Activated T-helper 2 cell treated with anti-CD3 and anti-CD28 coated beads, Interferon-gamma antibody, Interleukin-2, Interleukin-4, amounts not matched to agents 10 μg/mL and 5 μg/mL and 100 μg/mL, durations not matched to agents 14 hours and 24 hours and 36 hours (primary cell): ENCODE measurements at places on chromosomes 4 and X. TPM values are rescaled to one million over a fixed set of nuclear protein-coding genes. Genes with fewer than 3 reads are reported as not detected.
A peak's percentile ranks its signal among the peaks of the same experiment; 100 is the strongest.

GRCh38 chr4:51840781-51841180, 2.2 kb upstream of the DCUN1D4 start:
- no peak for DNase-seq
- no peak overlapping the region for H3K4me3 ChIP-seq
- no peaks in the 10 kb centered on the region for H3K27me3 ChIP-seq
- H3K36me3 ChIP-seq = peaks cover 6% of the 10 kb centered on the region

- H3K4me1 ChIP-seq = no peaks in the 10 kb centered on the region
- H3K27me3 ChIP-seq = no peaks in the 10 kb centered on the region
- H3K27ac ChIP-seq = no peak overlapping the region
- no peak for DNase-seq
Observed at GRCh38 chr4:181594188-181594587, 649.0 kb upstream of the TENM3 start.

The UGT2B17 gene
- not detected in 2 replicates for total RNA-seq

DNA sequence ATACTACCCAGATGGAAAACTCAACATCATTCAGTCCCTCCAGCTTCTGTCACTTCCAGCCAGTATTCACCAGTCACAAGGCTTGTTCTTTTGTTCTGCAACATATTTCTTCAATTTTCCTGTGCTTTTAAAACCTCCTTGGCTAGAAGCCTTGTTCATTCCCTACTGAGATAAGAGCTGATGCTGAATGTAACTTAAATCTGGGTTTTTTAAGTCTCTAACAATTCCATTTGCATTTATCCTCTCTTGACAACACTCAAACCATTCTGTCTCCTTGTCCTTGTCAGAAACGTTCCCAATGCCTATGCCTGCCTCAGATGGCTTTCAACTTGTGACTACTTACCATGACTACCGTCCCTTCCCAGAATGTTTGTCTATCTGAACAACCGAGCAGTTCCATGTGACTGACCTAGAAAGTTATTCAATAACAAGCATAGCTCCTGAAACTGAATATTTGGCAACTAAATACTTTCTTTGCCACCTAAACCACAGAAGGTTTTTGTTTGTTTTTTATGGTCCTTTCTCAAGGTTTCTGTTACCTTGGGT, 682.9 kb upstream of the GALNTL6 start:
- H3K4me1 ChIP-seq = no peaks in the 10 kb centered on the region
- H3K36me3 ChIP-seq = no peaks in the 10 kb centered on the region
- no peak overlapping the region for H3K4me3 ChIP-seq
- no peak overlapping the region for H3K27ac ChIP-seq

The SPANXD gene
- not detected in 2 replicates for total RNA-seq

The TBC1D14 gene
- 34.9 and 35.1 TPM in 2 replicates for total RNA-seq

The CENPVL3 gene
- total RNA-seq = 0.27 and 0.34 TPM in 2 replicates

The ADGRG2 gene
- total RNA-seq = 0.02 TPM in 1 of 2 replicates, not detected in the other

DNA sequence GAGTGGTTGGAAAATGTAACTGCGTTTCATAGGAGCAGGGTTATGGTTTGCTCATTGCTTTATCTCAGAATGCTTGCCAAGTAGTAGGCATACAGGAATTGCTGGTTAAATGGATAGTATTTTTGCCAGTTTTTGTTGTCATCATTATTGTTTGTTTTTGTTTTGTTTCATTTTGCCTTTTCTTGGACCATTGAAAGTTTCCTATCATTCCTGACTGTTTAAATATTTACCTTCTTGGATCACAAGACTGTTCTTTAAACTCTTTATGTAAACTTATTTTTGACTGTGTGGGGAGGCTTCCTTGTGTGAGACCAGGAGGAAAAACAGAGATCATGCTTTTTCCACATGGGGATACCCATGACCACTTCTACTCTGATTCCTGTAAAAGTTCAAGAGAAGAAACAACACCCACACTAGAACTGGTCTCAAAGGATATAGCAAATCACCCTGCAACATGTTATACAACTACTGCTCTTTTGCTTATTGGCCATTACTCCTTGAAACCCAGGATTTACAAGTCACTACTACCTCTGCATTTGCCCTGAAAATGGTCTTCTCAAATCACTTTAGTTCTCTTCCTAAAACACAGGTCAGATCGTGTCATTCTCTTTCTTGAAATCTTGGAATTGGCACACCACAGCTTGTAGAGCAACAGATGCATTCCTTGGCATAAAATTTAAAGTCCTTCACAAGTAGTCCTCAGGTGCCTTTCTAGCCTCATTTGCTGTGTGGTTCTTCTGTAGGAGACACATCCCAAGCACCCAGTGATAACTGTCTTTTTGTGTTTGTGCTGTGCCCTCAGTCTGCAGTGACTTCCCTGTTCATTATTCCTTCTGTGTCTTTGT, 51.3 kb downstream of the FNIP2 start:
- no peaks in the 10 kb centered on the region for H3K27me3 ChIP-seq
- H3K27ac ChIP-seq = peak overlapping the region; percentile 24
- DNase-seq = no peak
- peaks cover 55% of the 10 kb centered on the region for H3K4me1 ChIP-seq

DNA sequence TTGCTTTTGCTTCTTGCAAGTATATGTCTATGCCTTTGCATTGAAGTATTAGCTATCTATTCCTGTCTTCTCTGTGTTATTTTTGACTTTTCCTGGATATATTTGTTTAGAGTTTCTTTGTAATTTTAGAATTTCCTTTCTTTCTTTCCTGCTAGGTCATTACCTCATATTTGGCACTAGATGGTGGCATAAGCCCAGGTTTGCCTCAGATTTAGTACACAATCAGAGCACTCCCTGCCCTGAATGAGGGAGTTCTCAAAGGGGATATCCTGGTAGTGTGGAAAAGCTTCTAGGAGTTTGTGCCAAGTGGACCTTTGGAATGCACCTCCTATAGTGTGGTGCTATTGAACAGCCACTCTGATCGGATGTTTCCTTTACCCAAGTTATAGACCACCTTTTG, 181.6 kb downstream of the UGT8 start:
- DNase-seq = no peak
- no peaks in the 10 kb centered on the region for H3K27me3 ChIP-seq
- H3K36me3 ChIP-seq = no peaks in the 10 kb centered on the region
- no peaks in the 10 kb centered on the region for H3K4me1 ChIP-seq
- no peak overlapping the region for H3K27ac ChIP-seq
- no peak overlapping the region for H3K4me3 ChIP-seq

The MAGEA6 gene
- total RNA-seq = not detected in 2 replicates

DNA sequence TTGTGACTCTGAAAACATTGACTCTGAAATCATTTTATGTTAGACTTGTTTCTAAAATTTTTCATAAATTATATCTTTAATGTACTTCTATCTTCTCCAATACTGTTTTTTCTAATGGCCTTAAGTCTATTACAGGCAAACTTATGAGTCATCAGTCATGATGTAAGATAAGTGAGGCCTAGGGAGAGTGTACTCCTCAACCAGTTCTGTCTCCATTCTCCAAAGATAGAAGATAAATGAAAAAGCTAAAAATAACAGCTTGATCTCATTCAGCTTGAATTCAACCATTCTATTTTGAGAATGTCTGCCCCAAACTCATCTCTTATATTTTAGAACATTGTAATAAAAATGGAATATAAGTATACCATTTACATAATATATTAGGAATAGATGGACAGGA, 34.5 kb downstream of the STBD1 start:
- peaks cover 10% of the 10 kb centered on the region for H3K27me3 ChIP-seq
- H3K36me3 ChIP-seq = no peaks in the 10 kb centered on the region
- H3K27ac ChIP-seq = no peak overlapping the region

DNA sequence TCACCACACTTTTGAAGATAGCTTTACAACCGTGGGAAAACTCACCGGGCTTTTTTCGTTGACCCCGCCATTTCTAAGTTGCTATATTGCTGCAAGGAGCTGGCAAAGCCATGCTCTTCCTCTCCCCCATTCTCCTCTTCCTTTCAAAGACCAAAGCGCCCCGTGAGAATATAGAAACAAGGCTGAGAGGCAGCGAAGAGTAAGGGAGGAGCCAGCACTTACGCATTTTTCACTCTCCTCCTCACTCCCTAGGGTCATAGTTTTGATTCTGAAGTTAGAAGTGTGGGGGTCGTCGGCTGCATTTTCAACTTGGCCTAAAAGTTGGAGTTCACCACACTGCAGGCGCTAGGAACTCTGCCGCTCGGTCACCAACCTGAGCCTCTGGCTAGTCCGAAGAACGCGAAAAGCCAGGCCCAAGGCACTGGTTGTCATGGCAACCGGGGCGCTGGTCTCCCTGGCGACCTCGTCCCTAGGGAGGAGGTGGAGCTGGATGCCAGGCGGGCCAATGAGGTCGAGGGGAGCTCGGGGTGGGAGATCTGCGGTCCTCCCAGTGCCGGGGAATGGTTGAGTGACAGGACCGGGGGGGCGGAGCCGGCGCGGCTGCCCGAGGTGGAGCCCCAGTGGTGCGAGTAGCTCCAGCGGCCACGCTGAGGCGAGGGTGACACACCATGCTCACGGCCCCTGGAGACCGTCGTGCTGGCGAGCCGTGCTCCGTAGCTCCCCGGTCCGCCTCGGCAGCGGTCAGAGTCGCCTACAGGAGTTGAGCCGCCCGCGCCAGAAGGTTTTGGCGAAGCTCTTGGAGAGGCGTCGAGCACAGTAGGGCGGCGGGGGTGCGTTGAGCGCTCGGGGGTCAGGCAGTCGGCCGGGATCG, at the start of gene PTPN13:
Gene PTPN13 (plus strand): TSS at position 628 of the 871 bp plus-strand sequence. CDS start 40,942 bp downstream, outside the sequence.
- peak within 1 kb of the TSS; percentile 69 for H3K4me3 ChIP-seq
- peaks cover 52% of the 10 kb centered on the region for H3K27me3 ChIP-seq
- no peak within 1 kb of the TSS for H3K27ac ChIP-seq

The UGT2B11 gene
- total RNA-seq = not detected in 2 replicates

GRCh38 chr4:110106931-110107296, 91.5 kb downstream of the ELOVL6 start:
- H3K27me3 ChIP-seq = no peaks in the 10 kb centered on the region
- H3K4me1 ChIP-seq = peaks cover 10% of the 10 kb centered on the region
- H3K4me3 ChIP-seq = no peak overlapping the region
- no peak for DNase-seq
- H3K36me3 ChIP-seq = peaks cover 30% of the 10 kb centered on the region
- H3K27ac ChIP-seq = no peak overlapping the region

The KDR gene
- not detected in 2 replicates for total RNA-seq

GRCh38 chrX:70247252-70247651, 12.8 kb downstream of the P2RY4 start:
- H3K36me3 ChIP-seq = no peaks in the 10 kb centered on the region
- no peak for DNase-seq
- no peak overlapping the region for H3K27ac ChIP-seq
- no peaks in the 10 kb centered on the region for H3K4me1 ChIP-seq
- H3K4me3 ChIP-seq = no peak overlapping the region

DNA sequence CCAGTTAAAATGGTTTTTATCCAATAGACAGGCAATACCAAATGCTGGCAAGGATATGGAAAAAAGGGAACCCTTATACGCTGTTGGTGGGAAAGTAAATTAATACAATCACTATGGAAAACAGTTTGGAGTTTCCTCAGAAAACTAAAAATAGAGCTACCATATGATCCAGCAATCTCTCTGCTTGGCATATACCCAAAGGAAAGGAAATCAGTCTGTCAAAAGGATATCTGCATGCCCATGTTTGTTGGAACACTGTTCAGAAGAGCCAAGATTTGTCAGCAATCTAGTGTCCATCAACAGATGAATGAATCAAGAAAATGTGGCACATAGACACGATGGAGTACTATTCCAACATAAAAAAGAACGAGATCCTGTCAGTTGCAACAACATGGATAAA, 91.0 kb upstream of the SH3RF1 start:
- H3K27ac ChIP-seq = no peak overlapping the region
- H3K4me3 ChIP-seq = no peak overlapping the region

- H3K4me3 ChIP-seq = no peak overlapping the region
- no peak for DNase-seq
- no peaks in the 10 kb centered on the region for H3K36me3 ChIP-seq
Observed at GRCh38 chr4:45453258-45453853, 670.5 kb downstream of the GABRG1 start.

GRCh38 chrX:132758759-132759158, 199.7 kb downstream of the HS6ST2 start:
- no peak overlapping the region for H3K27ac ChIP-seq
- no peaks in the 10 kb centered on the region for H3K36me3 ChIP-seq
- DNase-seq = no peak
- no peak overlapping the region for H3K4me3 ChIP-seq
- H3K27me3 ChIP-seq = peaks cover 5% of the 10 kb centered on the region

The GABRQ gene
- 0.05 and 0.07 TPM in 2 replicates for total RNA-seq

DNA sequence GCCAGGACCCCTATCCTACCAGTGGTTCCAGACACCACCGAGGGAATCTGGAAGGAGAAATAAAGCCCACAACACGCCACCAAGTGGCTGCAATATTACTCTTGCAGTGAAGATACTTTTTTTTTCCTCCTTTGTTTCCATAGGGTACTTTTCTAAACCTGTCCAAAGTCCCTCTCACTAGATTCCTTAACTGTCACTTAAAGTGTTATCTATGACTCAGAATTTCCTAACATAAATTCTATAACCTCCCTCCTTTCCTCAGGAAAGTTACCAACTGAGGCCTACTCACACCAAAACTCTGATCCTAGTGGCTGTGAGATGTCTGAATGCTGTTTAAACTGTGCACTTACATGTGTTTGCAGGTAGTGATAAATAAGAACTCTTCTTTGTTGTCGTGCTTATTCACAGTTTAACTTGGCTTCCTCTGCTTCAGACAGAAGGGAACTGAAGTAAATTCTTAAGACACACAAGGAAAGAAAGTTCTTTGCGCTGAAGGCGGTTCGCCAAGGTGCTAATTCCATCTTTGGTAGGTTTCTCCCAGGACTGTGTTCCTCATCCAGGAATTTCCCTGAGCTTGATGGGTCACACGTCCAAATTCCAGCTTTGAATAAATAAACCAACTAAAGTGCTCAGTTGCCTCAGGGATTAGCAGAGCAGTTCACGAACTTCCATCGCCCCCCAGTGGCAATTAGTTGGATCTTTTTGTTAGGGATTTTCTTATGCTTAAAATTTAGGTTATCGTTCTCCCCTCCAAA, 10.7 kb upstream of the HCCS start:
- no peak overlapping the region for H3K27ac ChIP-seq
- H3K4me3 ChIP-seq = no peak overlapping the region
- peaks cover 4% of the 10 kb centered on the region for H3K4me1 ChIP-seq
- no peaks in the 10 kb centered on the region for H3K27me3 ChIP-seq

DNA sequence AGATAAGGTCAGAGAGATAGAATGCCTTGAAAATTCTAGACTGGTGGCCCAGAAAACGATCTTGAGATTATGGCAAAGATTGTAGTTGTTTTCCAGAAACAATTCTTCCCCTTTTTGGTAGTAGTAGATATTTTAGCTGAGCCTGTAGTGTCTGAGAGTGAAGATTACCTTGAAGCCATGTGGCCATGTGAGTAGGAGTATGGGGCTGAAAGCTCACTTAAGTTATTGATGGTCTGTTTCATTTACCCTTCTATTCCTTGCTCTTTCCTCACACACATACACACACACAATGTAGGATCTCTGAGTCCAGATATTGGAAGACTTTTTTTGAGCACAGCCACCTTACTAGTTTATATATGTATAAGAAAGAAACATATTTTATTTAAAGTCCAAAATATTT, 941.6 kb upstream of the GRID2 start:
- DNase-seq = no peak
- no peak overlapping the region for H3K4me3 ChIP-seq
- no peak overlapping the region for H3K27ac ChIP-seq
- no peaks in the 10 kb centered on the region for H3K36me3 ChIP-seq
- no peaks in the 10 kb centered on the region for H3K4me1 ChIP-seq
